NCI-H748 treated with DMSO at 0.1 percent for 48 hours (cell line): ENCODE measurements at places on chromosomes 11 and 22.

- DNase-seq: no peak
These were observed 13.5 kb downstream of the CHKA start for GRCh38 chr11:68107689-68108088.

GRCh38 chr11:86991341-86991740 is 36.1 kb upstream of the FZD4 start:
- DNase-seq: no peak

DNA sequence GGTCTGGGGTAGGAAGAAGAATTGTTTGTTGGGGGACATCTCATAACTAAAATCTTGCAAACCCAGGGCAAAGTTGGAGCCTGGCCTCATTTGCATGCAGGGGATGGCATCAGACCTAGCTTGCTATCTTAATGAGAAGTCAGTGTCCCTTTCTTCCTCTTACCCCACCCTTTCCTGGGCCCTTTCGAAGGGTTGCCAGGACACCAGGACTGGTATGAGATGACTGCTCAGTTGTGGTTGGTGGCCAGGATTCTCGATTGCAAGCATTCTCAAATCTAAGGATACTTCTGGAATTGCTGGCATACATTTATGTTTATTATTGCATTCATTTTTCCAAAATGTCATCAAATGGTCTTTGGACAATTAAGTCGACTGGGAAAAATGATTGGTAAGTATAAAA is 131.0 kb downstream of the SLC1A2 start:
- no peak for DNase-seq

- no peak for DNase-seq
These were observed 2.0 kb upstream of the ASCL2 start for GRCh38 chr11:2272228-2272945.

GRCh38 chr22:27991586-27992293 is 72.7 kb upstream of the PITPNB start:
- DNase-seq: no peak

GRCh38 chr11:72378704-72379383 is 55.5 kb downstream of the CLPB start:
- DNase-seq: no peak

DNA sequence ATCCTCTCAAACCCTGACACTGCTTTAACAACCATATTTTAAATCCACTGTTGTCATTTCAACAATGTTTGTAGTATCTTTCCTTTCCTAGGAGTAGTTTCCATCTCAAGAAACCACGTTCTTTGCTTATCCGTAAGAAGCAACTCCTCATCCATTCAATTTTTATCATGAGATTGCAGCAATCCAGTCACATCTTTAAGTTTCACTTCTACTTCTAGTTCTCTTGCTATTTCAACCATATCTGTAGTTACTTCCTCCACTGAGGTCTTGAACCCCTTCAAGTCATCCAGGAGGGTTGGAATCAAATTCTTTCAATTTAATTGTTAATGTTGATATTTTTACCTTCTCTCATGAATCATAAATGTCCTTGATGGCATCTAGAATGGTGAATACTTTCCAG is 22.4 kb downstream of the CCDC82 start:
- DNase-seq: no peak

DNA sequence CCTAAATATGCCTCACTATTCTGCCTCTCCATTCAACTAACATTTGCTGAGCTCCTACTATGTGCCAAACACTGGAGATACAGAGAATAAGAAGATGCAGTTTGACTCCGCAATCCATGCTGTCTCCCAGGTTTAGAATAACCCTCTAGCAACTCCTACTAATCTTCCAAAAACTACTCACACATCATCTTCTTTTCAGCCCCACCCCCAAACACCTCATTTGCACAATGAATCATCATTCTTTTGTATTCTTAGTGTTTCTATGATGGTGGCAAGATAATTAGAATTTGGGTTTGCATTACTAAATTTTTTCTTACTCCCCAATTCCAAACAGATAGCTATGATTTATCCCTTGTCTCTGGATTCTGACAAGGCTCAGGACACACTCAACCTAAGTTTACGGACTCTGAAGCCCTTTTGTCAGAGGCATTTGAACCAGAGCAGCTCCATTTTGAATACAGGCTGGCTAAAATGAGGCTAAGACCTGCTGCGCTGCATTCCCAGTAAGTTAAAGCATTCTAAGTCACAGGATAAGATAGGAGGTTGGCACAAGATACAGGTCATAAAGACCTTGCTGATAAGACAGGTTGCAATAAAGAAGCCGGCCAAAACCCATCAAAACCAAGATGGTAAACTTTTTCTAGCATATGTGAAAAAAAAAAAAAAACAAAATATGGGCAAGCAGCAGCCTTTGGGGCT is 1038.9 kb downstream of the DLG2 start:
- DNase-seq: no peak

DNA sequence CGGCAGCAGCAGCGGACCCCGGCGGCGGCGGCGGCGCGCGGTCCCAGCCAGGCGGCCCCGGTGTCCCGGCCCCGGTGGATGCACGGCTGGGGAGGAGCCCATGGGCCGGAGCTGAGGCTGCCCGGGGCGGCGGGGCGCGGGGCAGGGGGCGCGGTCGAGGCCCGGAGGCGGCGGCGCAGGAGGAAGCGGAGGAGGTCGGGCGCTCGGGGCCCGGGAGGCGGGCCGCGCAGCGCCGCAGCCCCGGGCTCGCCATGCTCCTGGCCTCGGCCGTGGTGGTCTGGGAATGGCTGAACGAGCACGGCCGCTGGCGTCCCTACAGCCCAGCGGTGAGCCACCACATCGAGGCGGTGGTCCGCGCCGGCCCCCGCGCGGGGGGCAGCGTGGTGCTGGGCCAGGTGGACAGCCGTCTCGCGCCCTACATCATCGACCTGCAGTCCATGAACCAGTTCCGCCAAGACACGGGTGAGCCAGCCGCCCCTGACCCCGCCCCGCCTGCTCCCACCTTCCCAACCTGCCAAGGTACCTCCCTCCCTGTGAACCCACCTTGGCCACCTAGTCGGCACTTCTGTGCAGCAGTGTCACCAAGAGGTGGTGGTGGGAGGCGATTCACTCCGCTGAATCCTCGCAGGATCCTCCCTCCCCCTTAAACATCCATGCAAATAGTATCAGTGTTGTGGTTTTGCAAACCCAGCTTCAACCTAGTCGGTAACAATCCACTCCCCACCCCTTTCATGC is 580 bp downstream of the DTX4 start:
- no peak for DNase-seq

DNA sequence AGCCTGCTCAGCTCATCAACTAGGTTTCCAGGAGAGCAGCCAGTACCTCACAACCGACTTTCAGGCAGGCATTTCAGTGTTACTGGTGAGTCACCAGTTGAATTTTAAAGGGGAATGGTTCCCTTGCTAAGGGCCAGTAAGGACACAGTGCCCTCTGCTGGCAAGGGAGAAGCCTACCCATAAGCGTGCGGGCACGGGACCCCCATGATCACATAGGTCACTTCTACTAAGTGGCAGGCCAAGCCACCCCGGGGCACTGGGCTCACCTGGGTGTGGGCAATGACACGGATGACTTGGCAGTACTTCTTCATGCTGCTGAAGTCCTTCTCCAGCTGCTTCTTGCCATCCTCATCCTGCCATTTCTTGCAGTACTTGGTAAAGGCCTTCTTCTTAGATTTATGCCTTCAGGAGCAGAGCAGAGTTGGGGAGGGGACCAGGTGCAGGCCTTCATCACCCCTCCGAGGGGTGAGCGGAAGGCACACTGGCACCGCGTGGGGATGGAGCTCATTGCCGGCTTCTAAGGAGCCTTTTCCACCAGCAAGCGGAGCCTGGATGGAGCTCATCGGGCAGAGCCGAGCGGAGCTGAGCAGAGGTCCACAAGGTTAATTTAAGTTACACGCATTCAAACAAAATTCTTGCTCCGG is 2.9 kb downstream of the RPL3 start:
- DNase-seq: peak; percentile 2

DNA sequence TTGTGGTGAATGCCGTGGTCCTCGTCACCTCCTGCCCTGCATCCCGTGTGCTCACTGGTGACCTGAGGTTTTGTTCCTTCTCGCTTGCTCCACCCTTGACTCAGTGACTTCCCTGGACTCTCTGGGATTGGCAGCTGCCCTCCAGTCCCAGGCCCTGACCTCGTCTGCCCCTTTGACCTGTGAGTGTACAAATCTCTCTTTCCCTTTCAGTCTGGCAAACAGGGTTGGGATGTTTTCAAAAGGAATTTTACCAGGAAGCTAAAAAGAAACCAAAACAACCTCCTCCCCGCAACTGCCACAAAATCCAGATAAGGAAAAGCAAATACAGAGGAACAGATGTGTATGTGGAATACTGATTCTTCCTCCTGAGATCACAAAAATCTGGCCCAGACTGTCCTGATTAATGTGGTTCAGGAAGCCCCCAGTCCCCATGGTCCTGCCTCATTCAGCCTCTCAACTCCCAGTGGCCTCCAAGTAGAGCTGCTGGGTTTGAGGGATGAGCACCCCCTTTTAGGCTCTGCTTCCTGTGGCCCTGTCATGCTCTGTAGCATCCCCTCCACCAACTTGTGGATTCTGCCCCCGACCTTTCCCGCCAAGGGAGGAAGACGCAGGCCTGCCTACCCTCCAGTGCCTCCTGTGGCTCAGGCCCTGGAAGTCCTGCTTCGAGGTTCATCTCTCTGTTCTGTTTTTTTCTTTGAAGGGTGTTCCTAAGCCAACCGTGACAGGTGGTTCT is 15.2 kb downstream of the ROBO4 start:
- DNase-seq: no peak
